CD4-positive, CD25-positive, alpha-beta regulatory T cell (primary cell): ENCODE measurements at places on chromosomes 6 and 20. TPM values are rescaled to one million over a fixed set of nuclear protein-coding genes. Genes with fewer than 3 reads are reported as not detected.

DNA sequence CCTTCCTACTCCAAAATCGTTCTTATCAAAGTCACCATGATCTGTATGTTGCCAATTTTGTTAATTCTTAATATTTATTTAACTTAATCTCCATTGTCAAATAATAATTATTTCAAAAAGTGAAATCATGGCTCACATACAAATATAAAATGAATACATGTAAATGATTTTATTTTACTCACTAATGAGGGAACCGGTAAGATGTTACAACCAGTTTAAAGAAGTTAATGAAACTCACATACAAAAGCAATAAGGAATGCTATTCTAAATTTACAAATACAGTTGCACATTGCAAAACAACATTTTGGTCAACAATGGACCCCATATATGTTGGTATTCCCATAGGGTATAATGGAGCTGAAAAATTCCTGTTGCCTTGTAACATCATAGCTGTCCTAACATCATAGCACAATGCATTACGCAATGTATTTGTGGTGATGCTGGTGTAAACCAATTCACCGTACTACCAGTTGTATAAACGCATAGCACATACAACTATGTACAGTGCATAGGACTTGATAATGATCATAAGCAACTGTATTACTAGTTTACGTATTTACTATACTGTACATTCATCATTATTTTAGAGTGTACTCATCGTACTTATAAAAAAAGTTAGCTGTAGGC is 6.5 kb upstream of the SLC22A16 start:
- no peak for DNase-seq
- peaks cover 11% of the 10 kb centered on the region for H3K27me3 ChIP-seq
- no peaks in the 10 kb centered on the region for H3K4me1 ChIP-seq
- H3K4me3 ChIP-seq, result no peak overlapping the region

- no peak overlapping the region for H3K4me3 ChIP-seq
- no peak for DNase-seq
- H3K27me3 ChIP-seq, result no peaks in the 10 kb centered on the region
Observed at GRCh38 chr6:21931641-21932335, 338.2 kb downstream of the SOX4 start.

DNA sequence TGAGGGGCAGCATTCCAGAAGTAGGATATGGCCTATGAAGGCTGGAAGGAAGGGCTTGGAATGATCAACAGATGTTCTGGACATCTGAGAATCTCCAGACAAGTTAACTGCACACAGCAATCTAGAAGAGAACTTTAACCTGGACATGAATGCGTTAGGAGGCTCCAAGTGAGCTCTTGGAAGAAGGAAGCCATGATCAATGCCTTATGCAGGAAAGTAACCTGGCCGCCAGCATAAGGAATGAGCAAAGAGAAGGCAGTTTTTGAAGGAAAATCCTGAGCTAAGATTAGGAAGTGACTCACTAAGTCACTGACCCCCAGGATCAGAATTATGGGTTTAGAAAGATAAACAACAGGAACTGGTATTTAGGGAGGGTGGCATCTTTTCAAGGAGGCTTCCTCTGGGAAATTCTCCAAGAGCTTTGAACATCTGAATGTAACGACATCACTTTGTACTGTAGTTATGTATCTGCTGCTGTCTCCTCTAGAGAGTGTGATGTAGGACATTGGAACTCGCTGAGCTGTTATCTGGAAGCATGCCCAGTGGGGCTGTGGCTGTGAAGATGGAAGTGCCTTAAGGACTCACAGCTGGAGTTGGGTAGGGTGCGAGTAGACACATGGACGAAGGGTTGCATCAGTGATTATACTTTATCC is 236.8 kb downstream of the PACRG start:
- H3K27ac ChIP-seq, result no peak overlapping the region
- no peaks in the 10 kb centered on the region for H3K27me3 ChIP-seq
- H3K4me1 ChIP-seq, result no peaks in the 10 kb centered on the region
- H3K4me3 ChIP-seq, result no peak overlapping the region
- H3K36me3 ChIP-seq, result no peaks in the 10 kb centered on the region

GRCh38 chr6:31707701-31708100 is 1.0 kb downstream of the LY6G6F start:
- H3K27ac ChIP-seq, result no peak overlapping the region
- H3K27me3 ChIP-seq, result no peaks in the 10 kb centered on the region
- H3K4me3 ChIP-seq, result no peak overlapping the region

- H3K4me1 ChIP-seq, result no peaks in the 10 kb centered on the region
- no peak overlapping the region for H3K27ac ChIP-seq
- peak; percentile 16 for DNase-seq
- no peaks in the 10 kb centered on the region for H3K36me3 ChIP-seq
Observed at GRCh38 chr20:35992713-35993335, 24.4 kb downstream of the CNBD2 start.

DNA sequence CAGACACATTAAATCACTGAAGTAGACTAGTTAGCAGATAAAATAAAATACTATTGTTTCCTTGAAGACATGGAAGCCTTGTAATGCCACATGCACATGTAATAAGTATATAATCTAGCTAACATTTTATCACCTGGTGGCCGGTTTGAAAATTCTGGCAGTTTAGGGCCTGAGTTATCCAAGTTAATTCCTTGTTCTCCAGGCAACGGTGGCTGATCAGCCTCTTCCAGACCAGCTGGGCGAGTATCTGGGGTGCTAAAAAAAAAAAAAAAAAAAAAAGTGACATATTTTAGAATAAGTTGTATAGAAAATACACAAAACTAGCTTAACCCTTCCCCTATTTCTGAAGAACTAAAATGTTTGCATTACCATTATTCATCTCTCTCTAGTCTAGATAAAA is 42.5 kb downstream of the TP53INP2 start:
- H3K27me3 ChIP-seq, result no peaks in the 10 kb centered on the region
- H3K27ac ChIP-seq, result no peak overlapping the region

DNA sequence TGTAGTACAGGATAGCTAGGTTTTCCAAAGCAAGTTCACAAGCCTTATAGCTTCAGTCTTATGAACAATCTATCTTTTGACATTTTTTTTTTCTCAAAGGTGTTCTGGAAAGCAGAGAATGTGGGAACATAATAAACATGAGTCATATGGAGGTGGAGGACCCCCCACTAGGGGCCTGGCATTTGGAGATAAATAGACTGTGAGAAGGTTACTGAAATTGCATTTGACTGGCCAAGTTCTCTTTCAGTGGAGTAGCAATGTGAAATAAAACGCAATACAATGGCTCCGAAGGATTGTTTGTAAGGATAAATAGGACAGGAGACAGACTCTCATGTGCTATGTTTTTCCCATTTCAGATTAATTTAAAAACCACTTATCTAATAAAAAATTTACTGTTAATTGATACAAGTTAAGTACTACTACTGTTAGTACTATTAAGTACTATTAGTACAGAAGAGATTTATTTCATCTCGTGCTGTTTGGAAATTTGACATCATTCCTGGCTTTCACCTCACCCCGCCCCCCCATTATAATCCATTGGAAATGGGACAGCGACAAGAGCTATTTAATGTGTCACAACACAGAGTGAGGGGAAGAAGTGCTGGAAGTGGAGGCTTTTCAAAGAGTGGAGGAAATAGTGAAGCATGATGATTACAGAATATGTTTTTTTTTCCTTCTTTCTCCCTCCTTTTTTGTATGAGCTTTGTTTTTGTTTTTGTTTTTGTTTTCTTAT is 122.6 kb upstream of the ID4 start:
- no peaks in the 10 kb centered on the region for H3K27me3 ChIP-seq
- H3K36me3 ChIP-seq, result no peaks in the 10 kb centered on the region
- H3K4me3 ChIP-seq, result no peak overlapping the region
- no peak overlapping the region for H3K27ac ChIP-seq

GRCh38 chr6:130269969-130270635 is 47.4 kb upstream of the SAMD3 start:
- no peak overlapping the region for H3K4me3 ChIP-seq
- DNase-seq, result no peak
- H3K27ac ChIP-seq, result no peak overlapping the region
- no peaks in the 10 kb centered on the region for H3K4me1 ChIP-seq
- no peaks in the 10 kb centered on the region for H3K27me3 ChIP-seq
- no peaks in the 10 kb centered on the region for H3K36me3 ChIP-seq

DNA sequence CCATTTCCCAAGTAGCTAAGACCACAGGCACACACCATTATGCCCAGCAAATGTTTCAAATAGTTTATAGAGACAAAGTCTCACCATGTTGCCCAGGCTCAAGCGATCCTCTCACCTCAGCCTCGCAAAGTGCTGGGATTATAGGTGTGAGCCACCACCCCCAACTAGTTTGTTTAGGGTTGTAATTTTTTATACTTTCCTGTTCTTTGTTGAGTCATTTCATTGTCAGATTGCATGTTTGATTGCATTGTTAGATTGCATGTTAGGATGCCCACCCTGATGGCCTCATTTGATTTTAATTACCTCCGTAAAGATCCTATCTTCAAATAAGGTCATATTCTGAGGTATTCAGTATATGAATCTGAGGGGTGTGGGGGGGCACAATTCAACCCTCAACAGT is 73.3 kb upstream of the SASH1 start:
- no peaks in the 10 kb centered on the region for H3K27me3 ChIP-seq
- H3K4me1 ChIP-seq, result no peaks in the 10 kb centered on the region
- H3K27ac ChIP-seq, result no peak overlapping the region
- no peak overlapping the region for H3K4me3 ChIP-seq
- no peaks in the 10 kb centered on the region for H3K36me3 ChIP-seq
- DNase-seq, result no peak

- no peak overlapping the region for H3K27ac ChIP-seq
- no peak for DNase-seq
- H3K4me3 ChIP-seq, result no peak overlapping the region
- H3K27me3 ChIP-seq, result peaks cover 48% of the 10 kb centered on the region
- peaks cover 12% of the 10 kb centered on the region for H3K4me1 ChIP-seq
- no peaks in the 10 kb centered on the region for H3K36me3 ChIP-seq
Observed at GRCh38 chr6:27494987-27495385, 22.1 kb upstream of the ZNF184 start.

The APOBEC2 gene
- polyA plus RNA-seq, result 1.1 TPM

The SEMG1 gene
- not detected for polyA plus RNA-seq
